ENCODE measurements at places on chromosomes 2 and 18. TPM values are rescaled to one million over a fixed set of nuclear protein-coding genes. Genes with fewer than 3 reads are reported as not detected.

LAPTM4A gene
- total RNA-seq, result 242 TPM

KCNIP3 gene
- total RNA-seq, result 2.9 TPM

ELOA2 gene
- total RNA-seq, result not detected

KRTCAP3 gene
- not detected for total RNA-seq

SLC8A1 gene
- 80.3 TPM for total RNA-seq

CASP10 gene
- 11.6 TPM for total RNA-seq

OR6B2 gene
- total RNA-seq, result not detected

CCDC121 gene
- total RNA-seq, result 3.1 TPM

MLPH gene
- total RNA-seq, result 18.0 TPM

DOCK10 gene
- 36.9 TPM for total RNA-seq

ITGA6 gene
- total RNA-seq, result 56.3 TPM

NEU2 gene
- total RNA-seq, result not detected

NAB1 gene
- total RNA-seq, result 33.7 TPM

STPG4 gene
- total RNA-seq, result 0.17 TPM

DNER gene
- total RNA-seq, result 0.44 TPM

ADRA2B gene
- not detected for total RNA-seq

MYCN gene
- not detected for total RNA-seq

PJVK gene
- 2.5 TPM for total RNA-seq

TMEM200C gene
- total RNA-seq, result under 0.01 TPM

ALLC gene
- total RNA-seq, result not detected

CRYBA2 gene
- total RNA-seq, result not detected

TUBB8B gene
- not detected for total RNA-seq

SALL3 gene
- total RNA-seq, result not detected

YPEL5 gene
- total RNA-seq, result 87.3 TPM

ALK gene
- total RNA-seq, result under 0.01 TPM

REG3G gene
- total RNA-seq, result not detected

SPP2 gene
- total RNA-seq, result not detected

PRSS56 gene
- not detected for total RNA-seq

PRKAG3 gene
- total RNA-seq, result 0.50 TPM

GLB1L gene
- total RNA-seq, result 27.6 TPM

ATL2 gene
- 47.6 TPM for total RNA-seq

SFTPB gene
- not detected for total RNA-seq

SLC38A11 gene
- 0.29 TPM for total RNA-seq

TCF23 gene
- not detected for total RNA-seq

HOXD12 gene
- total RNA-seq, result not detected

LYPD1 gene
- total RNA-seq, result 0.73 TPM

MAP3K19 gene
- total RNA-seq, result not detected

AKAIN1 gene
- total RNA-seq, result not detected

SLC9A4 gene
- total RNA-seq, result not detected

All from smooth muscle cell of trachea (primary cell).